ENCODE measurements at places on chromosomes 7 and 10.

- no peak for DNase-seq
These were observed 186.2 kb downstream of the MACC1 start for GRCh38 chr7:20030915-20031362.

- DNase-seq, result no peak
These were observed 723.7 kb downstream of the SORCS1 start for GRCh38 chr10:106440767-106441166.

- DNase-seq, result no peak
These were observed 40.4 kb downstream of the INSIG1 start for GRCh38 chr7:155337946-155338631.

DNA sequence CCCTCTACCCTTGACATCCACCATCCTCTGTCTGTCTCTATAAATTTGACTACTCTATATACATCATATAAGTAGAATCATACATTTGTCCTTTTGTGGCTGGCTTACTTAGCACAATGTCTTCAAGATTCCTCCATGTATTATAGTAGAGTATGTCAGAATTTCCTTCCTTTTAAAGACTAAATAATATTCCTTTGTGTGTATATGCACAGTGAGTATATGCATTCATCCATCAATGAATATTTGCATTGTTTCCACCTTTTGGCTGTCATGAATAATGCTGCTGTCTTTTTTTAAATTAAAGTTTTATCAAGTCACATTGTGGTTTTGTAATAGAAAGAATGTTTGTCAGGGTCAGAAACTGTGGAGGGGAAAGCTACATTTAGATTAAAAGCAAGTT is 195.3 kb downstream of the ANK3 start:
- no peak for DNase-seq

DNA sequence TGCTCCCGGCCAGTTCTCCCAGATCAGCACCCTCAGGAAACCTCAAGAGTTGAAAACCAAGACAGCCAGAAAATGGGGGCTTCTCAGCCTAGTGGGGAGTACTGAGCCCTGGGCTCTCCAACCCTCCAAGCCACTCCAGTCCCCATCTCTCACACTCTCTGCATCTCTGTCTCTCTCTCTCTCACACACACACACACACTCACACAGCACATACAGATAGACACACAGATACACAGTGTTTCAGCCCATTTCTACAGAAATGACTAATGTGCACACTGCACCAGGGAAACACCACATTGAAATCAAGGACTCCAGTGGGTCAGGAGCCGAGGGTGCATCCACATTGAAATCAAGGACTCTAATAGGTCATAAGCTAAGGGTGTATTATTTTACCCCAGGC is 107.5 kb downstream of the MKI67 start:
- no peak for DNase-seq

DNA sequence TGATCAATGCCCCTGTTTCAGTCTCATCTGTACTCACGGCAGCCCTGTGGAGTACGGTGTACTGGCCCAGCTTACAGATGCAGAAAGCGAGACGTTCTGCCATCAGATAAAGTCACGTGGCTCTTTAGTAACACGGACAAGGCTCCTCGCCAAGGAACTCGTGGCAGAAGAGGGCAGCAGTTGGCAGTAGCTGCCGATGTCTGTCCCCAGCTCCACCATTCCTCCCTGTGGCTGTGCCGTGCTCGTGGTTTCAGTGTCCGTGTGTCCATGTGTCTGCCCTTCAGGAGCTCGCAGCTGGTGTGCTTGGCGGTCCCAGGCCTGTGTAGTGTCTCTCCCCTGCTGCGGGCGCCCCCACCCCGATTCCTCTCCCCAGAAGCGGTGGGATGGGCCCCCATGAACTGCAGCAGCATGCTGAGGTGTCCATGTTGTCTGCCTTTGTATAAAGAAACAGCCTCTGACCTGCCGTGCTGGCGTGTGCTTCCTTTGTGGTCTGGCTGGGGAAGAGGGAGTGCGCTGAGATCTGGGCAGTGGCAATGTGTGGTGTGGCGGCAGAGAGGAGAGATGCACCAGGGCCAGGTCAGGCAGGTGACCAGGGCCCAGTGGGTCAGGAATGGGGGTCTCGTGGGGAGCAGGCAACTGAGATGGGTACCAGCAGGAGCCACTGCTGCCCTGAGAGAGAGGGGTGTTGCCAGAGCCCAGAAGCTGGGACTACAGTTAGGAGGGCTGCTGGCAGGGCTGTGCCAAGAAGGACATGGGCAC is 9.8 kb downstream of the RHBDD2 start:
- DNase-seq, result no peak
